ENCODE measurements at places on chromosomes 7 and 10. TPM values are rescaled to one million over a fixed set of nuclear protein-coding genes. Genes with fewer than 3 reads are reported as not detected.
A peak's percentile ranks its signal among the peaks of the same experiment; 100 is the strongest.

DNA sequence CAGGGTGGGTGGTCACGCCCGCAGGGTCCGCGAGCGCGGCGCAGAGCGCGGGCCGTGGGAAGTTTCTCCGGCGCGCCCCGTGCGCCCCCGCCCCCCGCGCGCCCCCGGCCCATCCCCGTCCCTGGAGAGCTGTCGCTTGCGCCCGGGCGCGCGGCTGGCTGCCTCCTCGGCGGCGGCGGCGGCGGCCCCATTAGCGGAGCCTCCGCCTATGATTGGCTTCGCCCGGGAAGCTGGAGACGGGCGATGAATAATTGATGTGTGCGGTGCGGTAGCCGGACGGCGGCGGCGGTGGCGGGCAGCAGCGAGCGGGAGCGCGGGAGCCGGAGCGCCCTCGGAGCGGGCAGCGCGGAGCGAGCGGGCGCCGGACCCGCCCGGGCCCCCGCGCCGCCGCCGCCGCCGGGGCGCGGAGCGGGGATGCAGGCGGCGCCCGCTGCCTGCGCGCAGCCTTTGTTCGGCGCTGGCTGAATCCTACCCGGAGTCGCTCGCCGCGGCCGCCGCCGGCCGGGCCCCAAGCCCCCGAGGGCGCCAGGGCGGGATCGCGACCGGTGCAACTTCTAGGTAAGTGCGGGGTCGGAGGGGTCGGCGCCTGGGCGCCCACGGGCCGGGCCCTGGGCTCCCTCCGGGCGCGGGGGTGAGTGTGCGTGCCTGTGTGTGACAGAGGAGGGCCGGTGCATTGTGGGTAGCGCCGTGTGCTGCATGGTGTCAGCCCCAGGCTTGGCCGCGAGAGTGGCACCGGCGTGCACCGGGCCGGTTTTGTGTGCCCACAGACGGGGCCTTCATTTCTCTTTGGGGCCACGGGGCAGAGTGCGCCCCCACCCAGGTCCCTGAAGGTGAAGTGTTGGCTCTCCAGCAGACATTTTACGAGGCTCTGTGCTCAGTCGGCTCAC is 103.8 kb upstream of the PPIF start:
- no peaks in the 10 kb centered on the region for H3K27me3 ChIP-seq
- H3K4me1 ChIP-seq = peaks cover 95% of the 10 kb centered on the region

GRCh38 chr10:91319336-91319735 is 90.8 kb upstream of the HECTD2 start:
- H3K27me3 ChIP-seq = no peaks in the 10 kb centered on the region
- DNase-seq = no peak
- H3K4me3 ChIP-seq = no peak overlapping the region
- H3K4me1 ChIP-seq = no peaks in the 10 kb centered on the region
- no peaks in the 10 kb centered on the region for H3K36me3 ChIP-seq
- no peak overlapping the region for H3K27ac ChIP-seq

Gene GRID2IP
- 0.60 TPM for total RNA-seq

DNA sequence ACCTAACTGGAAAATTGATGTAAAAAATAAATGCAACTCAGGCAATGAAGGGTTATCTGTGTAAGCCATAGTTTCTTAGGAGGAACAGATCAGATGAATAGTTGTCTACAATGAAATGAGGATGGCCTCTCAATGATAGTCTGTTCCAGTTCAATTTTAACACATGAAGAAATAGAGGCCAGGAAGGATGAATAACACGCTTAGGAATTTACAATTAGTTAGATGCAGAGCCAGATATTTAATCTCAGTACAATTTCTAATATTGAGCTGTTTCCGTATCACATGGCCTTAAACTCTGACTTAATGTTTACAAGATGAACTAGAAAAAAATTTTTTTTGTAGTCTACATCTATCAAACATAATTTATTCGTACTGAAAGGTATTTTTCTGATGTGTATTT is 176.6 kb downstream of the GALNT11 start:
- H3K4me1 ChIP-seq = no peaks in the 10 kb centered on the region
- no peak overlapping the region for H3K4me3 ChIP-seq
- H3K27me3 ChIP-seq = no peaks in the 10 kb centered on the region
- peak overlapping the region; percentile 48 for H3K27ac ChIP-seq

Data from suprapubic skin (tissue), 4 donors.